ENCODE measurements at places on chromosomes 6 and 20. TPM values are rescaled to one million over a fixed set of nuclear protein-coding genes. Genes with fewer than 3 reads are reported as not detected.

Gene PAX1
- total RNA-seq = not detected

Gene CCR6
- total RNA-seq = 0.44 TPM

Gene ADGRG6
- 2.4 TPM for total RNA-seq

Gene SLC35D3
- total RNA-seq = not detected

DNA sequence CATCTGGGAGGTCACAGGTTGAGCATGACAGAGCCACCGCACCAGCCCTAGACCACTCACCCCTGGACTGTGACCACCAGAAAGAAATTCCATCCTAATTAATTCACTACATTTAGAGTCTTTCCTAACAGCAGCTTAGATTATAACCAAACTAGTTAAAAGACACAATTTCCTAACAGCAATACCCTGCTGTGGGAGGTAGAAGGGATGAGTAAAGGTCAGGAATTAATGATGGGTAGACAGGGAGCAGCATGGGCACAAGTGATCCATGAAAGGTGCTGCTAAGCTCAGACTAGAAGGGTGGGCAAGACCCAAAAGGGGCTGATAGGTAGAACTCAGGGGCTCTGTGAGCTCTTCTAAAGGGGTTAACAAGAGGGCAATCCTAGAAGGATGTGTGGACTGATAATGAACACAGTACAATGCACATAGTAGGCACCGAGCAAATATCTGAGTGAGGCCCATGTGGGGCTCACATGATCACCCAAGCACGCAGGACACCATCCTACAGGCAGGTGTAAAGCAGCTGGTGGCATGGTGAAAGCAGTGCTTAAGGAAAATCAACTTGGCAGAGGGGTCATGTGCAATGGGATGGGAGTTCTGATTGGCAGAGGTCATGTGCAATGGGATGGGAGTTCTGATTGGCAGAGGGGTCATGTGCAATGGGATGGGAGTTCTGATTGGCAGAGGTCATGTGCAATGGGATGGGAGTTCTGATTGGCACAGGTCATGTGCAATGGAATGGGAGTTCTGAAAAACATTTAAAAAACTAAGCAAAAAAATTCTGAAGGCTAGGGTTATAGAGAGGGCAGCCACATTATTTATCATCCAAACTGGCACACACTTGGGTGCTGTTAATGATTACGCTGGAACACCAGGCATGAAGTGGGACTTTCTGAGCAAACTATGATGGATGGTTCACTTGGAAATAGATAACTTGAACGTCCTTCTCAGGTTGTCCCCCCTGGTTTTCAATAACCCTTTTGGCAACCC is 188.2 kb upstream of the FOXQ1 start:
- DNase-seq = no peak
- no peaks in the 10 kb centered on the region for H3K36me3 ChIP-seq
- H3K27me3 ChIP-seq = peaks cover 22% of the 10 kb centered on the region
- H3K4me3 ChIP-seq = no peak overlapping the region
- H3K4me1 ChIP-seq = no peaks in the 10 kb centered on the region

GRCh38 chr6:159727717-159728445 is 575 bp downstream of the WTAP start:
- peaks cover 43% of the 10 kb centered on the region for H3K4me1 ChIP-seq
- peak overlapping the region; percentile 88 for H3K4me3 ChIP-seq
- peak overlapping the region; percentile 90 for H3K27ac ChIP-seq
- no peak for DNase-seq
- H3K27me3 ChIP-seq = no peaks in the 10 kb centered on the region
- peaks cover 59% of the 10 kb centered on the region for H3K36me3 ChIP-seq

DNA sequence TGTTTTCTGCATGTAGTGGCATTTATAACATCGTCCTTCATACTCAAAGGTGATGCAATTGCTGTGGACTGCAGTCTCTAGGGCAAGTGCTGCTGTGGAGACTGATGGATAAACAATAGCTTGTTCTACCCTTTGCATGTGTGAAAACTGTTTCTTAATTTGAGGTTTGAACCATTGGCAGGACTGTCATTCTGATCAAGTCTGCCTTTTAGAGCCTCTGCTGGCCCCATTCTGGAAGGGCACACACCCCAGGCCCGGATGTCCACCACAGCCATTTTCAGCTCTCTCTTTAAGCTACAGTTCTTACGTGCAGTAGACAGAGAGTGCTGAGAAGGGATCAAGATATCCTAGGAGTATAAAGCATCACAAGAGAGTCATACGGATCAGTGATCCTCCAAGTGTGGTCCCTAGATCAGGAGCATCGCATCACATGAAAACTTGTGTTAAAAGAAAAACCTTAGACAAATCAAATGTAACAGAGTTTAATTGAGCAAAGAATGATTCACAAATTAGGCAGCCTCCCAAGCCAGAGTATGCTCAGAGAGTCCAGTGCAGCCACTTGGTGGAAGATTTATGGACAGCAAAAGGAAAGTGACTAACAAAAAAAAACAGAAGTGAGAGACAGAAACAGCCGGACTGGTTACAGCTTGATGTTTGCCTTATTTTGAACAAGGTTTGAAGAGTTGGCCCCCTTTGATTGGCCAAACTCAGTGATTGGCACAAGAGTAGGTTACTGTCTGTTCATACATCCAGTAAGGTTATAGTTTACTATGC is 52.0 kb downstream of the FRK start:
- no peak for DNase-seq
- no peak overlapping the region for H3K4me3 ChIP-seq
- H3K36me3 ChIP-seq = no peaks in the 10 kb centered on the region
- peaks cover 17% of the 10 kb centered on the region for H3K4me1 ChIP-seq
- no peak overlapping the region for H3K27ac ChIP-seq
- H3K27me3 ChIP-seq = peaks cover 11% of the 10 kb centered on the region

DNA sequence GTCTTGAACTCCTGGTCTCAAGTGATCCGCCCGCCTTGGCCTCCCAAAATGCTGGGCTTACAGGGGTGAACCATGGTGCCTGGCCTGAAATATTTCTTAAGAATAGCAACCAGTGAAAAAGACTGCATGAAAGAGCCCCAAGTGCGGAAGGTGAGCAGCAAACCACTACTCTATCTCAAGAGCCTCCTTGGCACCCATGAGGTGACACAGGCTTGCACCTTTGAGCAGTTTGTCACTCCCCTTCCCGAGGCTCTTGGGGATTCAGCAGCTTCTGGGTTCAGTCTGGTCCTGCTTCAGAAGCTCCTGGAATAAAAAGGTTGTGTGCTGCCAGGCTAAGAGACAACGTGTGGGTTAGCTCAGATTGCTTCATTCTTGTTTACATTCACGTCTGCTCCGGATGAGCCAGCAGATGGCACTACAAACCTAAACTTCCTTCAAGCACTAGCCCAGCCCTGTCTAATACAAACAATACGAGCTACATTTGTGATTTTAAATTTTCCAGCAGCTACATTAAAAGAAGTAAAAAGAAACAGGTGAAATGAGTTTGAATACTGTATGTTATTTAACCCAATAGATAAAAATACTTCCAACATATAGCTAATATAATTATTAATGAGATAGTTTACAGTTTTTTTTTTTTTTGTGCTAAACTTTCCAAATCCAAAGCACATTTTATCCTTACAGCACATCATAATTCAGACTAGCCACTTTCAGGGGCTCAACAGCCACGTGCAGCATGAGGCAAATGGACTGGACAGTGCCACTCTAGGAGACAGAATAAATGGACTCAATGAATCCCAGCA is 46.2 kb downstream of the GJA10 start:
- H3K27ac ChIP-seq = peak overlapping the region; percentile 75
- peaks cover 73% of the 10 kb centered on the region for H3K4me1 ChIP-seq
- H3K27me3 ChIP-seq = no peaks in the 10 kb centered on the region
- no peak overlapping the region for H3K4me3 ChIP-seq

- no peaks in the 10 kb centered on the region for H3K27me3 ChIP-seq
- H3K27ac ChIP-seq = no peak overlapping the region
- peaks cover 8% of the 10 kb centered on the region for H3K36me3 ChIP-seq
- DNase-seq = no peak
Observed at GRCh38 chr6:141956046-141956761, 176.5 kb upstream of the GJE1 start.

GRCh38 chr6:111032484-111033140 is 50.8 kb downstream of the RPF2 start:
- no peak overlapping the region for H3K4me3 ChIP-seq
- no peak for DNase-seq
- H3K27me3 ChIP-seq = no peaks in the 10 kb centered on the region
- no peak overlapping the region for H3K27ac ChIP-seq
- H3K36me3 ChIP-seq = no peaks in the 10 kb centered on the region

DNA sequence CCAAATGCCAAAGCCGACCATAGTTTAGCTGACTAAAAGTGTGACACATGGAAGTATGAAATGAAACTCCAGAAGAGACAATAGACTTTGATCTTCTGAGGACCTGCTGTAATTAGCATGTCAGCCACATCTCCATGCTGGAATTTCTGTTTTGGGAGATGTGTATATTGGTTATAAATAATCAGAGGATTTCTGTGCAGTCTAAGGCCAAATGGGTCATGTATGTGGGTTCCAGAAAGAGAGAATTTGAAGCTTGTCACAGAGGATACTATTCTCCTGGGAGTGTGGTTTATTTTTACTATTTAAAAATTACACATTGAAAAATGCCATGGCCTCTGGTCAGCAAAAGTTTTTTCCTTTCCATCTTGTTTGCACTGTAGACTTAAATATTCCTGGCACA is 405.5 kb upstream of the PLCB4 start:
- H3K27ac ChIP-seq = no peak overlapping the region
- no peak overlapping the region for H3K4me3 ChIP-seq
- H3K4me1 ChIP-seq = no peaks in the 10 kb centered on the region
